Tibial artery (tissue), 4 donors: ENCODE measurements at places on chromosomes 5 and 9.

- H3K27me3 ChIP-seq = no peaks in the 10 kb centered on the region
- peak overlapping the region; percentile 92 for H3K4me3 ChIP-seq
- peaks cover 13% of the 10 kb centered on the region for H3K36me3 ChIP-seq
- peaks cover 13% of the 10 kb centered on the region for H3K4me1 ChIP-seq
- DNase-seq = no peak
- H3K27ac ChIP-seq = peak overlapping the region; percentile 88
Measured at GRCh38 chr5:8458038-8458383, 589.1 kb downstream of the MTRR start.

GRCh38 chr5:14250748-14251701, 107.9 kb downstream of the TRIO start:
- no peak overlapping the region for H3K27ac ChIP-seq
- no peak overlapping the region for H3K4me3 ChIP-seq
- H3K36me3 ChIP-seq = no peaks in the 10 kb centered on the region
- DNase-seq = no peak

DNA sequence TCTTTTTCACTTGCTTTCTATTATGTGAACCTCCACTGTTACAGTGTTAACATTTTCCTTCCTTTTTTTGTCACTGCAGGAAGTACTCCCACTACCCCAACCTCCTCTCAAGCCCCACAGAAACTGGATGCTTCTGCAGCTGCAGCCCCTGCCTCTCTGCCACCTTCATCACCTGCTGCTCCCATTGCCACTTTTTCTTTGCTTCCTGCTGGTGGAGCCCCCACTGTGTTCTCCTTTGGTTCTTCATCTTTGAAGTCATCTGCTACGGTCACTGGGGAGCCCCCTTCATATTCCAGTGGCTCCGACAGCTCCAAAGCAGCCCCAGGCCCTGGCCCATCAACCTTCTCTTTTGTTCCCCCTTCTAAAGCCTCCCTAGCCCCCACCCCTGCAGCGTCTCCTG, 18.8 kb downstream of the NUP214 start:
- no peaks in the 10 kb centered on the region for H3K27me3 ChIP-seq
- H3K4me3 ChIP-seq = no peak overlapping the region
- peaks cover 87% of the 10 kb centered on the region for H3K36me3 ChIP-seq
- H3K4me1 ChIP-seq = no peaks in the 10 kb centered on the region

DNA sequence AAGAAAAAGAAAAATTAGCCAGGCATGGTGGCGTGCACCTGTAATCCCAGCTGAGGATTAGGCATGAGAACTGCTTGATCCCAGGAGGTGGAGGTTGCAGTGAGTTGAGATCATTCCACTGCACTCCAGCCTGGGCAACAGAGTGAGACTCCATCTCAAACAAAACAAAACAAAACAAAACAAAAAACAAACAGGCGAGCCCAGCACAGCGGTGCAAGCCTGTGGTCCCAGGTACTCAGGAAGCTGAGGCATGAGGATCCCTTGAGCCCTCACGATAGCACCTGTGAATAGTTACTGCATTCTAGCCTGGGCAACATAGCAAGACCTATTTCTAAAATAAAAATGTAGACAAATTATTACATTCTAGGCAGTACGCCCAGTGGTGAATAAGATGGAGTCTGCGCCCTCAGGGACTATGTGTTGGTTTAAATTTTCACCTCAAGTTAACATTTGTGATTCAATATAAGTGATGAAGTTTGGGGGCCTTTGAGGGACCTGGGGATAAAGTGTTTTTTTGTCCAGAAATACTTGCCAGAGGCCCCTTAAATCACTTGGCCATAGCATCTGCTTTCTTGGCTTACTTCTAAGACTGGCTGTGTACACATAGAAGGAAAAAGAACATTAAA, 3.4 kb upstream of the GAPVD1 start:
- H3K4me3 ChIP-seq = no peak overlapping the region
- H3K36me3 ChIP-seq = no peaks in the 10 kb centered on the region
- no peak for DNase-seq
- H3K27ac ChIP-seq = no peak overlapping the region

- H3K4me1 ChIP-seq = no peaks in the 10 kb centered on the region
- peak overlapping the region; percentile 26 for H3K4me3 ChIP-seq
- DNase-seq = no peak
Measured at GRCh38 chr9:91714020-91714806, 235.8 kb downstream of the ROR2 start.

GRCh38 chr5:176359658-176360057, 1.9 kb downstream of the KIAA1191 start:
- no peak overlapping the region for H3K27ac ChIP-seq
- H3K4me3 ChIP-seq = no peak overlapping the region
- H3K27me3 ChIP-seq = no peaks in the 10 kb centered on the region
- H3K36me3 ChIP-seq = peaks cover 19% of the 10 kb centered on the region
- DNase-seq = peak; percentile 3
- H3K4me1 ChIP-seq = no peaks in the 10 kb centered on the region

DNA sequence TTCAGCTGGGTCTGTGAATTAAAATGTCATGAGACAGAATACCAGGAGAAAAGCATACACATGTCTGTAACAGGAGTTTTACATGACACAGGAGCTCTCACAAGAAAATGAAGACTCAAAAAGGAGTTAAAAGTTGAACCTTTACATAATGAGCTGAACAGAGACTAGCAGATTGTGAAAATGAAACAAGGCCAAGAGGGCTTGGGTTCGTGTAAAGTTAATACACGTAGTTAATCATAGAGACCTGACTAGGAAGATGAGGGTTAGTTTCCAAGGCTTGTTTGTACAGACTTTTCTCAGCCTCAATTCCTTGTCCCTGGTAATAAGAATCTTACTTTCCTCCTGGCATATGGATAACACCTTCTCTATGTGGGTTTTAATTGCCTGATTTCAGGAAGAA, 1294.0 kb downstream of the MAT2B start:
- H3K27me3 ChIP-seq = no peaks in the 10 kb centered on the region
- H3K36me3 ChIP-seq = no peaks in the 10 kb centered on the region
- no peaks in the 10 kb centered on the region for H3K4me1 ChIP-seq
- no peak overlapping the region for H3K4me3 ChIP-seq

GRCh38 chr5:1948111-1948510, 65.4 kb upstream of the IRX4 start:
- H3K27ac ChIP-seq = no peak overlapping the region
- no peak for DNase-seq

DNA sequence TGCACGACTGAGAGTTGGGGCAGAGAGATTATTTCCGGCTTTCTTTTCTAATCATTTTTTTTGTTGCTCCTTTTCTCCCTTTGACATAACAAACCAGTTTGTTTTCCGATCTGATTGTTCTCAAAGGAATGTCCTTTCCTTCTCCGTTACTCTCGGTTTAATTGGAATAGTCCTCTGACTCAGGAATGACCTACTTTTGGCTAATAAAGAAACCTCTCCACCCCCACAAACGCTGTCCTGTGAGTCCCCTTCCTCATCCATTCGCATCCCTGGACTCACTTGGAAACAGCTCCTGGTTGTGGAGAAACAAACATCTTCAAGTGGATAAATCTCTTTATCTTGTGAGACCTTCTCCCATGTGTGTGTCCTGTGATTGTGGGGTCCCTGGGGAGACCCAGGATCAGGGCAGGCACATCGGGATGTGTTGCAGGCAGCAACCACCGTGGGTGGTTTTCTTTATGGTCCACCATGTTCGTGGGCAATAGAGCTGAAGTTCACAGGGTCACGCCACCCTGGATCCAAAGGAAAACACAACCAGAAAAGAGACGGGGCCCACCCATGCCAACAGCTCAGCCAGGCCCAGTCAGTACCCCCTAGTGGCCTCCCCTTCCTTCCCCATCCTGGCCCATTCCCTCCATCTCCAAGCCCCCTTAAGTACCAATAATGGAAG, 45.2 kb upstream of the NEK6 start:
- H3K27me3 ChIP-seq = no peaks in the 10 kb centered on the region
- H3K4me3 ChIP-seq = no peak overlapping the region
- H3K27ac ChIP-seq = no peak overlapping the region
- DNase-seq = no peak

DNA sequence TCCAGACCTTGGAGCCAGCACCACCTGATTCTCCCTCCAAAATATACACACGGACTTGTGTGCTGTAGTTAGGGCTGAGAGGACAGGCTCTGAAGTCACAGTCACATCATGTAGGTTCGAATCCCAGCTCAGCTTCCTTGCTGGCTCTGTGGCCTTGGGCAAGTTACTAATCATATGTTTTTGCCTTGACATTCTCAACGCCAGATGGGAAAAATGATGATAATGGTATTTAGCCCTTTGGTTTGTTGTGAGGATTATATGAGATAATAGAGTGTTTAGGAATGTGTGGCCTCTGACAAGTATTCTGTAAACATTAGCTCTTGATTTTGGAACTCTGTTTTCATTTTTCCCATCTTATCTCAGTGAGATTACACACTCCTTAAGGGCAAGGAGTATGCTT, 72.5 kb downstream of the PLAC8L1 start:
- H3K27ac ChIP-seq = no peak overlapping the region
- no peaks in the 10 kb centered on the region for H3K27me3 ChIP-seq
- no peak overlapping the region for H3K4me3 ChIP-seq
- no peak for DNase-seq
- H3K36me3 ChIP-seq = no peaks in the 10 kb centered on the region

DNA sequence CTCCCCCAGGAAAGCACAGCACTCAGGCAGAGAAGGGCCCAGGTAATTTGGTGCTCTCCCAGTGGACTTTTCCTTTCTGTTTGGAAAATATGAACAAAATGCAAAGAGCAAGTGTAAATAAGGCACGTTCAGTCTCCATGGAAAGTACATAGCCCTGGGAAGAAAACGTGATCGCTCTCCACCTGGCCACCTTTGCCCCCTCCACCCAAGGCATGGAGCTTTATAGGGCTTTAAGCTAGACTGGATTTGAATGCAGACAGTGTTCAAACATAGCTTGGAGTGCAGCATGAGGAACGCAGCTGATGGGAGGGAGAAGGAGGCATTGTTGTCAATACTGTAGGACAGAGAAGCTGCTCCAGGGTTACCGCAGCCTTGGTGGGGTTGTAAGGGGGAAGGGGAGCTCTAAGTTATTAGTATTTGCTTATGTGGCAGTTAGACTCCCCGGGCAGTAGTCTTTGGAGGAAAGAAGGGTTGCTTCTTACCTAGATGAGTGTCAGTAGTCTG, 500.2 kb downstream of the SPOCK1 start:
- H3K4me3 ChIP-seq = no peak overlapping the region
- H3K4me1 ChIP-seq = no peaks in the 10 kb centered on the region
- no peak overlapping the region for H3K27ac ChIP-seq
- DNase-seq = no peak
- no peaks in the 10 kb centered on the region for H3K36me3 ChIP-seq
- H3K27me3 ChIP-seq = no peaks in the 10 kb centered on the region
